Adrenal gland (tissue), 19 donors: ENCODE measurements at places on chromosomes 4 and X. TPM values are rescaled to one million over a fixed set of nuclear protein-coding genes. Genes with fewer than 3 reads are reported as not detected.

The CITED1 gene
- polyA plus RNA-seq: 1.2 TPM

The TMPRSS11E gene
- 0.13 TPM for polyA plus RNA-seq

The DRP2 gene
- polyA plus RNA-seq: 0.24 TPM

The CSAG2 gene
- polyA plus RNA-seq: not detected

The RAB41 gene
- polyA plus RNA-seq: not detected
